ENCODE measurements at places on chromosomes 3 and 15.

- peak; percentile 34 for DNase-seq
Observed at GRCh38 chr15:84821501-84822021, 4.4 kb downstream of the ALPK3 start.

DNA sequence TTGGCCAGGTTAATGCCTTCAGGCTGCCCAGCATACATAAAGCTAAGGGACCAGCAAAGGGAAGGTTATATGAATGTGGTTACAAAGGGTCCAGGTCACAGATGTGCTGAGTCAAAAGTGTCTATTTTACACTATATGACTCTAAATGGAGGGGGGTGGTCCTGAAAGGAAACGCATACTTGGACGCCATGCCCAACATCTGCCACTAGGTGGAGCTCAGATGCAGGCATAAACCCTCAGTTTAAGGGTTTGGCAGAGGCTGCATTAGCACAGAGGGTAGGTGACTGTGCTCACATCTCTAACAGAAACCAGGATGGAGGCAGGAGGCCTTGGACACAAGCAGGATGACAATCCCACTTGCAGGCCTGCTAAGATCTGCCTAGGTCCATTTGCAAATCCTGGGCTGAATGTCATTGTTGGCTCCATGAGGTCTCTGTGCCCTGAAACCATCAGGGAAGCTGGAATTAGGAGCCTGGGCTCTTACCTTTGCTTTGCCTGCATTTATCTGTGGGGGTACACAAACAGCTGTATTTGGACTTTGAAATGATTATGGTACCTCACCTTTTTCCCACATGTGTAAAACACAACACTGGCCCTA, 55.8 kb downstream of the ZNF621 start:
- DNase-seq, result peak; percentile 86

- no peak for DNase-seq
Observed at GRCh38 chr3:39062180-39062579, 10.4 kb downstream of the WDR48 start.

DNA sequence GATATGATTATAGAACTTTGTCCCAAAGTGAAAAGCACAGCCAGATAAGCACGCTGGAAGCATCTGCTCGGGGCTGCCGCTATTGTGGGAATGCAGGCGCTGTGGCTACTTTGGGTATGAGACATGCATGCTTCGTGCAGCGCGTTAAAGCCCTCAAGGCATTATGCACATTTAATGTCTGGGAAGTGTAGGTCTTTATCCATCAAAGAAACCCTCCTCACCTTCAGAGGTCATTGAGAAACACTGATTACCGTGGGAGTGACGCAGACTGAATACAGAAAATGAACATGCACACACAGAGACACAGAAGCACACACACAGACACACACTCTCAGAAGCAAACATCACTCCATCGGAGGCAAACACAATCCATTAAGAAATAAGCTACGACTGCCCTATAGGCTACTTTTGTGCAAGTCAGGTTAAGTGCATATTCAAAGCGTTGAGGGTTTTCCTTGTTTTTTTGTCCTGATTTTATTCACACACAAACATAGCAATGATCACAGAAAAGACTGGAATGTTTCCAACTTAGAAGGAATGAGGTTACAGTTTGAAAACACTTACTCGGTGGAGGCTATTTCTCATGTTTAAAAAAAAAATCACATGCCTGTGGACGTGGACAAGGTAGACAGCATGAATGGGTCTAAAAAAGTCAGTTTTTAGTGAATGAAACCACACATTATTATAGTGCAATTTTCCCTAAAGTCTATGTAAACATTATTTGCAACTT, 68.5 kb downstream of the PLCH1 start:
- DNase-seq, result peak; percentile 51

DNA sequence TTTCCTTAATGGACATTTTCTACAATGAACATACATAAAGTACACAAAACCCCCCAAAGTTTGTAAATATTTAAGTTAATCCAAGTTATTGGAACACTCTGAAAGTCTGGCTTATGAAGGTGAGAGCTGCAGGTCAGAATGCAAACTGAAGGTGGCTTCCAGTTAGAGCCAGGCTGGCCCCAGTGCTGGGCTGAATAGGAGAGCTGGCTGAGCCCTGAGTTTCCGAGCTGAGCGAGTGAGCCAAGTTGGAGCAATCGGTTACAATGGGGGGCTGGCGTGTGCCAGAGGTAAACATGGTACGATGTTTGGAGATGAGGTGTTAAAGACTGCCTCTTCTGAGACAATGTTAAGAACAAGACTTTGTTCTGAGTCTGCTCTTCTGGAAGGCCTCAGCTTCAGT, 230.8 kb upstream of the MCTP2 start:
- DNase-seq, result no peak

DNA sequence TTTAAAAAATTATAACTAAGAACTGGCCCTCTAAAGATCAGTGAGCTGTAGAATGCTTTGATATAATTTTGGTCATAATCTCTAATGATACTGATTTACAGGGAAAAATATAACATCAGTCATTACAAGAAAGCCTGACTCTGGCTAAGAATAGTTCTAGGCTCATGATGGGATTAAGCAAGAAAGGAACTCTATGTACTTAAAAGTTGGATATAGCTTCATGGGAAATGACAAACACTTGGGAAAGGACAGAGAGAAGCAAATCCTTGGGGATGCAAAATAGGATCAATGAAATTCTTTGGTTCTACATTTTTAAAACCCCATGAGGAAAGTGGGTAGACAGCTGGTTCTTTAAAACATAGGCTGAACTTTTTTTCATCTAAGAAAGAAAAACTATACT, 472.7 kb upstream of the NR2F2 start:
- peak; percentile 35 for DNase-seq

- DNase-seq, result no peak
Observed at GRCh38 chr3:117282566-117282965, 573.0 kb downstream of the TUSC7 start.

- peak; percentile 86 for DNase-seq
Observed at GRCh38 chr3:1087066-1087560, 5.7 kb upstream of the CNTN6 start.

GRCh38 chr15:68816158-68816557, 4.5 kb downstream of the ANP32A start:
- DNase-seq, result no peak

- peak; percentile 23 for DNase-seq
Observed at GRCh38 chr3:100500320-100500880, 8.0 kb downstream of the TMEM45A start.
